ENCODE measurements at places on chromosomes 7 and 10.

DNA sequence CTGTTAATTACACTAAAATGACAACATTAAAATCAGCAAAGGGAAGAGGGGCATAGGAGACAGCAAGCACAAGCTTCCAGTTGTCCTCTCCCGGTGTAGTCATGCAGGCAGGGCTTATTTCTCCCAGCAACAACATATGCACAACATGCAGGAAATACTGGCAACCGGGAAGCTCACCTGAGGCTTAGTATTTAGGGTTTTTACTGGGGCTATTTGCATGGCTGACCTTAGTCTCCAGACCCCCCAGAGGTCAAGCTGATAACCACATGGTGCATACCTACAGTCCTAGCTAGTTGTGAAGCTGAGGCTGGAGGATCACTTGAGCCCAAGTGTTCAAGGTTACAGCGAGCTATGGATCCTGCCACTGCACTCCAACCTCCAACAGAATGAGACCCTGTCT, 12.8 kb upstream of the JMJD1C start:
- no peak for DNase-seq

GRCh38 chr10:130454543-130455000, 318.4 kb downstream of the GLRX3 start:
- DNase-seq: no peak

DNA sequence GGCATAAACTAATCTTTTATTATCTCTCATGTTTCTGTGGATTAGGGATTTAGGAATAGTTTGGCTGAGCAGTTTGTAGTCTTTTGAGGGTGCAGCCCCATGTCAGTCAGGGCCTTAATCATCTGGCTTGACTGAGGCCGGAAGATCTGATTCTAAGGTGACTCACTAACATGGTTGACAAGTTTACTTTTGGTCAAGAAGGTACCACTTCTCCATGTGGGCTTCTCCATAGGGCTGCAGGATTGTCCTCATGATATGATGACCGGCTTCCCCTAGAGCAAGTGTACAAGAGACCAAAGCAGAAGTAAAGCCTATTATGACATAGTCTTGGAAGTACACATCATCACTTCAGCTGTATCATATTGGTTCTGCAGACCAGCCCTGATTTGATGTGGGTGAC, 45.9 kb upstream of the OIT3 start:
- no peak for DNase-seq

DNA sequence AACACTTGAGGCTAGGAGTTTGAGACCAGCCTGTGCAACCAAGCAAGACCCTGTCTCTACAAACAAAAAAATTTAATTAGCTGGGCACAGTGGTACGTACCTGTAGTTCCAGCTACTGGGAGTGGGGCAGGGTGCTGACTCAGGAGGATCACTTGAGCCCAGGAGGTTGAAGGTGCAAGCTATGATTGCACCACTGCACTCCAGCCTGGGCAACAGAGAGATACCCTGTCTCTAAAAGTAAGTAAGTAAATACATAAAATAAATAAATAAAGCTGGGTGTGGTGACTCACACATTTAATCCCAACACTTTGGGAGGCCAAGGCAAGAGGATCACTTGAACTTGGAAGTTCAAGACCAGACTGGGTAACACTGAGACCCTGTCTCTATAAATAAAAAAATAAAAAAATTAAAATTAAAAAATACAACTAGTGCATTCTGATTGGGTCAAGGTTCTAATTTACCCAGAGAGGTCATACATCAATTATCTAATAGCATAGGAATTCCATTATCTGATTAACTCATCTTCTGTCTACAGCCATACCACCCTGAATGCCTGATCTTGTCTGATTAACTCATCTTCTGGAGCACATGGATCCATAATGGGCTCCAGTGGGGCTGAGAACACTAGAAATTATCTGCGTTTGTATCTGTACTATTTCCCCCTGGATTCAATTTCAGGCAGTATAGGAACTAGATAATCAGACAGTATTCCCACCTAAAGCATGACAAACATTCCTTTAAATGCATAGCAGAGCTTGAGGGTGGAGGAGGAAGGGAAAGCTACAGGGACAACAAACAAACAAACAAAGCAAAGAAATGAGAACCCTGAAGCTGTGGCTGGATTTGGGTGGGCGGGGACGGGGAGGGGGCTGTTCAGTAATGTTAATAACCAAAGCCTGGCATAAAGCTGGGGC, 21.0 kb upstream of the HILPDA start:
- no peak for DNase-seq

DNA sequence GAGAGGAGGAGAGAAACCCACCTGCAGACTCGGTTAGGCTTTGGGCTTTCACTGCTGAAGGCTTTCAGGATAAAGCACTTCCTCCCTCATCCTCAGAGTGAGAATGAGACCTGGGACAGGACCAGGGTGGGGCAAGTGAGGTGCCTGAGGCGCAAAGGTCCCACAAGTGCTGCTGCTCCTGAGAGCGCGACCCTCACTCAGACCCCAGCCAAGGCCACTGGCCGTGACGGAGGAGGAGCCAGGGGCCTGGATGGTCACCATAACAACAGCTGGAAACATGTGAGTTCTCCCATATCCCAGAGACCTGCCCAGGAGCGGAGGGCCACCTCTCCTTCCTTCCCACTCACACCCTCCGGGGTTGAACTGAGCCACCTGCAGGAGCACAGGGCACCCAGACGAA, 46.9 kb upstream of the MKRN1 start:
- DNase-seq: no peak

DNA sequence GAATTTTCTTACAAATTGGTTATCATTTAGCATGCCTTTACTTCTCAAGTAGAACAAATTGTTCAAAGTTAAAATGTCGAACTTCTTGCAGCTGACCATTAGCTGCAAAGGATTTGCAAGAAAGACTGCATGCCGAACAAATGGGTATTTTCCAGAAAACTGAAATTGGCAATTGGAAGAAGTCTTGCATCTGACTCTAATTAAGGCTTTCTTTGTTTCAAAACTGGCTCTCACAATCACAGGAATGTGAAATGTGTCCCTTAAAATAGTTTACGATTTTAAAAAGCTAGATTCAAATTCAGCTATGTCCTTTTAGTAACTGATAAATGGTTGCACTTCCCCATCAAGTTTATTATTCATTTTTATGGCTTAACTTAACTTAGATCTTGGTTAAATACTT, 207.9 kb downstream of the ARL4A start:
- DNase-seq: peak; percentile 43

- DNase-seq: no peak
Observed at GRCh38 chr10:62230344-62231121, 38.1 kb downstream of the RTKN2 start.

- DNase-seq: no peak
Observed at GRCh38 chr7:620056-620455, 100.4 kb upstream of the PDGFA start.

- DNase-seq: no peak
Observed at GRCh38 chr7:141652691-141653090, 49.3 kb downstream of the DENND11 start.

DNA sequence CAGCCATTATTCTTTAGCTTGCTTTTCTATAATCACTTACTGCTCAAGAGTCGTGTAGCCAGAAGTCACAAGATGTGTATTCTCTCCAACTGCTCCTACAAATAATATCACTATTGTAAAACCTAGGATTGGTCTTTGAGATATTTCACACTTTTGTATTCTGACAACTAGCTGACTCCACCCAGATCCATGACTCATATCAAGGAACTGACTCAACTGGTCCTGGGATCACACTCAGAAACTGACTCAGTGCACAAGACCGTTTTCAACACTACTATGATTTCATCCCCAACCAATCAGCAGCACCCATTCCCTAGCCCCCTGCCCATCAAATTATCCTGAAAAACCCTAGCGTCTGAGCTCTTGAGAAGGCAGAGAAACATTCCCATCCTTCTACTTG, 56.5 kb upstream of the ORC5 start:
- DNase-seq: no peak

DNA sequence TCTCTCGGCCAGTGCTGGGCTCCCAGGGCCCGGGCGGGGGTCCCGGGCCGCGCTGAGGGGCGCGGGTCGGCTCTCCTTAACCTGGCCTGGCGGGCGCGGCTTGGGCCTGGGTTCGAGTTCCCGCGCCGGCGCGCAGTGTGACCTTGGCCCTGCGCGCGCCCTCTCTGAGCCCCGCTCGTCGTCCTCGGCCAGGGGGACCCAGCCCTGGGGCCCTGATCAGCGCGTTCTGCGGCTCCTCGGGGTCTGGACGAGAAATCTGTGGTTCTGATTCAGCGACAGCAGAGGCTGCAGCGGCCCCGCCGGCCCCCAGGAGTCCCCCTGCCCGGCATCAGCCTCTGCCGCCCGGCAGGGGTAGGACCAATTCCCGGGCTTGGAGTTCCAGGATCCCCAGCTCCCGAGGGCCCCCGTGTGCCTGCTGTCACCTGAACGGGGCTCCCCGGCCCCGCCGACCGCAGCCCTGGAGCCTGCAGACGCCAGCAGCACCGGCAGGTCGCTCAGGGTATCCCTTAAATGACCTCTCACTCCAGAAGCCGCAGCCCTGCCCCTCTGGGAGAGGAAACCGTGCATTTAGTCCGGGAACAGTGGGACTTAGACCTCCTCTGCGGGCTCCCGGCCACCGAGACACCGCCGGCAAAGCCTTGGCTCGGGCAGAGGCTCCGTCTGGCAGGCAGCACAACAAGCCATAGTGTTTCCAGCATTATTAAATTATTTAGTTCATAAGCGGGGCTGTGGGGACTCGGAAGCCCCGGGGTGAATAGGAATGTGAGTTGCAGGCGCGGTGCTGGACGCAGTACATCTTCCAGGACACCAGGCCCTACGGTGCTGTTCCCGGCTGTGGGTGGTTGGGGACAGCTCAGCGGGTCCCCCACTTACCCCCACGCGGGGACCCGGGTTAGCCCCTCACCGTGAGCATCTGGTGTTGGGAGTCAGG, 572 bp downstream of the CHST12 start:
- DNase-seq: no peak

GRCh38 chr7:71191771-71192170, 59.8 kb downstream of the GALNT17 start:
- DNase-seq: no peak

DNA sequence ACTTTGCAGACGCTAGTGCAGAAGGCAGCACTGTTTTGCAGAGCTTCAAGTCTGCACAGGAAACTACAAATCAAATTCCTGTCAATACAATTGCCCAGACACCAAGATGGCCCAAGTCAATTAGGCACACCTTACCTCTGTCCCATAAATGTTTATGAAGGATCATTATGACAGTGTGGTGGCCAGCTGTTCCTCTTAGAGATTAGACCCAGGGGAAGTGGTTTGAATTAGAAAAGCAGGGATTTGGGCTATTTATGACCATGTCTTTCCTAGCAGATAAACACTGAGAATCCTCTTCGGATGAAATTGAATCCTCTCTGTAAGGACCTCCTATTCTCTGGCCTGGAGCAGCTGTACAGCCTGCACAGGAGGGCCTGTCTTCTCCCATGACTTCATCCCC, 9.9 kb upstream of the NEUROG3 start:
- no peak for DNase-seq

GRCh38 chr7:66790196-66790595, 49.7 kb downstream of the RABGEF1 start:
- DNase-seq: no peak

GRCh38 chr10:69801094-69801433, 642 bp upstream of the COL13A1 start:
- no peak for DNase-seq

GRCh38 chr7:821688-822087, 10.6 kb upstream of the SUN1 start:
- no peak for DNase-seq

- no peak for DNase-seq
Observed at GRCh38 chr7:128167042-128167701, 73.9 kb upstream of the LEP start.
